ENCODE measurements at places on chromosomes 1 and 21.

DNA sequence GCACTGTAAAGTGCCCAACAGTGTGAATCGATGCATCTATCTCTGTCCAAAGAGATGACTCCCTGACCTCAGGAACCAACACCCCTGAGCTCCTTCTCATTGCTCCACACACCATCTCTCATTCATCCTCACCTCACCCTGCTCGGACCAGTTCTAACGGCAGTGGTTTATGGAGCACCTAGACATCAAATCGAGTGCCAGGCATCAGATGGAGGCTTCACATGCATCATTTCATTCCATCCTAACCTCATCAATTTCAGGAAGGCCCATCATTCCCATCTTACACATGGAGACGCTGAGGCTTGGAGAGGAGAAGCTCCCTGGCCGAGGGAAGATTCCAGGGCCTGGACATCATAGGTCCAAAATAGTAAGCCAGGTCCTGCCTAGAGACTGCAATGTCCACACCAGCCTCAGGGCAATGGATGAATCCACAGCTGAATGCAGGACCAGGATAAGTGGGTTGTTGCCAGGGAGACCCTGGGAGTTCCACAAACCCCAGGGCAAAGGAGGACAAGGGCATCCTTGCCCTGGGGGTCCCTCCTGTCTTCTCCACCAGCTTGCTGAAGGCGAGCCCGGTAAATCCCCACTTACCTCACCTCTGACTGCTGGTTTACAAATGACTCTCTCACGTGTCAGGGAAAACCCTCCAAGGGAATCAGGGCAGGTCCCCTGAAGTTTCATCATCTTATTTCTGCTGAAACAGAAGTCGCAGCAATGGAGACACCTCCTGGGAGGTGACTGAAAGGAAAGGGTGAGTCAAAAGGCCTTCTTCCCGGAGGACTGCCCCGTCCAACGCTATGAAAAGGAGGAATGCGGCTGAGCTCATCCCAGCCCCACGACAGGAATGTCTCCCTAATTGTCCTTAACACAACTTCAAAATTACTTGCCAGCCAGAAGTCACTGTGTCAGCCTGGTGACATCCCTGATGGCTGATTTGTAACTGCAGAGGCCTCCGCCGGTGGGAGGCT lies 9.0 kb upstream of the IFFO2 start:
- no peak for DNase-seq

DNA sequence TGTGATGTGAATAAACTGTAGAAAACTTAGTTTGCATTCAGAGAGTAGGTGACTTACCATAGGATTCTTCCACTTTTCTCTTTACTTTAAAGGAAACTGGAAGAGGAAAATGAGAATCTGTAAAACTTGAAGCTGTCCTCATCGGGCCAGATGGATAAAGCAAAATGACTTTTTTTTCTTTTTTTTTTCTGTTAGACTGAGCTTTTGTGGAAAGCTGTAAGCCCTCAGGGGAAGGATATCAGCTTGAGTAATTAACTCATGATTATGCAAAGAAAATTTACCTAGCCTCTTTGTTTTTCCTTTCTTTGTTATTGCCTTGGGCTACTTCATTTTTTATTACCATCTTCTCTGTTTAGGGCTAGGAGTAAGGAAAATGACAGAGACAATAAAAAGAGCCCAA lies 53.4 kb downstream of the DPH5 start:
- peak; percentile 15 for DNase-seq

GRCh38 chr1:203840208-203840808 lies 21.1 kb upstream of the SNRPE start:
- no peak for DNase-seq

GRCh38 chr1:240591564-240591963 lies 20.4 kb downstream of the GREM2 start:
- DNase-seq: no peak

DNA sequence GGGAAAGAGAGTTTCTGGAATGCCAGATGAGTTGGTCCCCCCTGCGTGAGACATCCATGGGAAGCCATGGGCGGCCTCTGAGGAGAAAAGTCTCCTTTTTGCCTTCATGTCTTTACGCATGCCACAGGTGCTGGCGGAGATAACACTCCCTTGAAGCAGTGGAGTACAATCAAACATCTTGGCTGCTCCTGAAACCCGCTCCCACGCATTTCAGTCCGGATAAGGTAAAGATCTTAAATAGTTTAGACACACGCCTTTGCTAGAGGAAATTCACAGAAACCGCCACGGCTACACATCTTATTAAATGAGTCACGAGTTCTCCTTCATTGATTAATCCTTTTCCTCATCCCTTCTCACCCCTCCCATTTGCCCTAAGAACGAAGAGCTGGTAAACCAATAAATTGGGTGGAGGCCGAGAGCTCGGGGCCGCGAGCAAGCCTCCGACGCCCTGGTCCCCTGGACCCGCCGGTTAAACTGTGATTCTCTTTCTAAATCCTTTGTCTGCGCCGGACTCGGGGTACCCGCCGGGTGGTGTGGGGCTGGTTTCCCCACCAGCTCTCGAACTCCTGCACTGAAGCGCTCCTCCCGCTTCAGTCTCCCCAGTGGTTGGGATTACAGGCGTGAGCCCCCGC lies 6.6 kb upstream of the ZNF669 start:
- DNase-seq: no peak

DNA sequence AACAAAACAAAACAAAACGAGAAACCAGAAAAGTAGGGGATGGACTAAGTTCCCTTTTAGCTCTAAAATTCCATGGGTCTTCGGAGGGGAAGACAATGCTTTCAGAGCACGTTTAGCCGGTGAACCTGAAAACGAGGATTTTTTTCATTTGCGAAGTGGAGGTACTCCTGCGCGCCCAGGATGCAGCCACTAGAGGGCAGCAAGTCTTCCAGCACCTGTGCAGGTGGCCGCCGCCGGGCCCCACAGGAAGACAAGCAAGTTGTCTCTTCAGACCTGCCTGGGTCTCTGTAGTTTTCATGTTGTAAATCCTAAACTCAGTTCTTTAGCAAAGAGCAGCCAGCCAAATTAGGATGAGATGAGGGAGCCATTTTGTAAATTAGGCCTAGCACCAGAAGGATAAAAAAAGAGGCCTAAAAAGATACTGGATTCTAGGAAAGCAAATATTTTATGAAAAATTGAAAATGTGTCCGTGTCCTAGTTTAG lies 17.7 kb upstream of the SNX27 start:
- peak; percentile 90 for DNase-seq

DNA sequence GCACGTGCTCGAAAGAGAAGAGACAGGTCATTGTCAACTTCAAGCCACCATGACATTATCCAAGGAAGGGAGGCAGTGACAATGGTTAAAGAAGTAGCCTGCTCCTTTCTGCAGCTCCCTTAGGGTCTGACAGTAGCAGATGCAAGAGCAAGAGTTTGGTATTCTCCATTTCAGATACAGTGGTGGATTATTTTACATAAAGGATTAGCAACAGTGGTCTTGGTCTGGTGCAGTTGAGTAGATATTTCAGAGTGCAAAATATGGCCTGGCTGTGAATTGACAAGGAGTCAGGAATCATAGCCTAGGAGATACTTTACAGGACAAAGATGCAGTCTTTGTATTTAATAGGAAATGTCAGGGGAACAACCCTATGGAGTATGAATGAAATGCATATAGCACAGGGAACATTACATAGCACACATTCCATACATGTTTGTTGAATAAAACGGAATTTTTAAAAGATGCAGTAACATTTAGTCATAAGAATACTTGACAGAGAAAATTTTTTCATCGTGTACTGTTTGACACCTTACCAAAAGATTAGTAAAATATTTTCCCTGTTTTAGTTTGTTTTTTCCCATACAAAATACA lies 41.8 kb downstream of the CHRM3 start:
- DNase-seq: no peak

GRCh38 chr1:10530281-10530740 lies 55.6 kb downstream of the PEX14 start:
- DNase-seq: peak; percentile 19

DNA sequence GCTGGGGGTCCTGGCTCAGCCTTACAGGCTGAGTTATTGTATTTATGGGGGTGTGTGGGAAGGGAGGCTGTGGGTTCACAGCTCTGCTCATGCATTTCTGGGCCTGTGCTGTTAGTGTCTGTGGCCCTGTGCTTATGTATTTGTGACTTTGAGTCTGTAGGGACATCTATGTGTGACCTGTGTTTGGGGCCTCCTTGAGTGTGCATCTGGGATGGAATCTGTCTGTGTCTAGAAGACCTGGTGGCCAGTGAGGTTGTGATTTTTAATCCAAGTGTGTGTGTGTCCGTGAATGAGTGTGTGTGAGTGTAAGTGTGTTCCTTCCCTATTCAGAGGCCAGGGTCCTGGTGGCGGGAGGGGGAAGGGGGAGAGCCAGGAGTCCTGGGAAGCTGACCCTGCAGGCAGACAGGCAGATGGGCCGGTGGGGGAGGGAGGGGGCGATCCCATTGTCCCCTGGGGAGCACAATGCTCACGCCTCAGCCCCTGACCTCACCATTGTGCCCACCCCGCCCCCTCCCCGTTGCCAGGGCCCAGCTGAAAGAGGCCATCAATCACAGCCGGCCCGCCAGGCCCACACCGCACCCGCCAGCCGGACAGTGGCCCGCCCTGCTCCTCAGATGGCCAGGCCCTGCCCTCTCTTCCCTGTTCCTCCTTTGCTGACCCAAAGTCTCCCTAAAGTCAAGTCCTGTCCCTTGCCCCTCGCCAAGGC lies 19.6 kb downstream of the SLC27A3 start:
- DNase-seq: no peak

GRCh38 chr1:205267306-205267902 lies 39.7 kb downstream of the TMCC2 start:
- no peak for DNase-seq

DNA sequence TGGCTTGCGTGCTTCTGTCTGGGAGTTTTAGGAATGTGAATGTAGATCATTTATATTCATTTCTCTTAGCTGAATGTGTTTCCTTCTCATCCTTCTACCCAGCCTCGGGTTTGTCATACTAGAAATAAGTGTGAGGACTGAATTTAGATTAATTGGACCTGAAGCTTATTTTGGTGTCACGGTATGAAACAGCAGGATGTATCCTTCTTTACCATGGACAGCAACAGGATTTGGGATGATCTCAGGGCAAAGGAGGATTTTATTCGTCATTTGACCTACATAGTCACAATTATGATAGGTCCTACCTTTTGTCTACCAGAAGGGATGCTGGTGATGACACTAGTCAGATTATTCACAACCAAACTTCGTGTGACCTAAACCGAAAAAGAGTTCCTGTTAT lies 127.4 kb downstream of the FMN2 start:
- DNase-seq: no peak

GRCh38 chr1:247966532-247967204 lies 1.6 kb downstream of the OR2AK2 start:
- no peak for DNase-seq

DNA sequence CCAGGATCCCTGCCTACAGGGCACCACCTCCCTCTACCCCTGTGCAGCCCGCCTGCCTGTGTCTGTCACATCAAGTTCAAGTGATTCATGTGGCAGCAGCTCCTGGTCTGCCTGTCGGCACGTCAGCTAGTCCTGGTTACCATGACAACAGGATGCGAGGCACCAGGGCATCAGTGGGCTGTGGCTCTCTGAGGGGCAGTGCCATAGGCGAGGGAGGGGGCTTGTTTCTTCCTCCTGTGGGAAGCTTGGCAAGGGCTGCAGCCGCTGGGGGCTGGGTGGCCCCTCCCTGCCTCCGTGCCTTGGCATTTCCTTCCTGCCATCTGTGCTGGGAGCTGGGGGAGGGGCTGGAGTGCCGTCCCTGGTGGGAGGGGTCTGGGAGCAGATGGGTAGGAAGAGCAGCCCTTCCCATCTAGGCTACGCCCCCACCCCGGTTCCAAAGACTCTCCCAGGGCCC lies 43.1 kb downstream of the FOXO6 start:
- DNase-seq: no peak

- peak; percentile 72 for DNase-seq
These were observed 4.2 kb upstream of the OTUD3 start for GRCh38 chr1:19877821-19878636.

GRCh38 chr1:62228136-62228882 lies 33.7 kb downstream of the L1TD1 start:
- no peak for DNase-seq

DNA sequence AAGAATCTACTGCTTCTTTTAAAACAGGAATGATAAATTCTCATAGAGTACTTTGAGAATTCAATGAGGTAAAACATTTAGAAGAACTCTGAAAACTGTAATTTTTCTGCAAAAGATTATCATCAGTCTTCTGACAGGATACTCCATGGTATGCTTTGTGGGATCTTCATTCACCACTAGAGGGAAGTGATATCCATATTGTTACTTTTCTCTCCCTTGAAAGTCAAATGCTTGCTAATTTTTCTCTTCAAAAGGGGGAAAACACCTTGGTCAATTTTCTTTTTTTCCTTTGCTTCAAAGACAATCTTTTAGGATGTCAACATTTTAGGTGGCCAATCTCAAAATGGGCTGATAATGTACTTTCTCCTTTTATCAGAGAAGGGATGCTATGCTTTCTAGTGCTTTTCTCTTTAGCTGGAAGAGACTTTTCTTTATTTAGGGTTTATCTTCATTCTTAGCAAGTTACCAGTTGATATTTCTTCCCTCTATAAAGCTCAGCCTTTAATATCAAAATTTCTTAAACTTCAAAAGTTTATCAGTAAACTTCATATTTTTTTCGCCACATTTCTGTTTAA lies 95.5 kb downstream of the NEGR1 start:
- DNase-seq: no peak

DNA sequence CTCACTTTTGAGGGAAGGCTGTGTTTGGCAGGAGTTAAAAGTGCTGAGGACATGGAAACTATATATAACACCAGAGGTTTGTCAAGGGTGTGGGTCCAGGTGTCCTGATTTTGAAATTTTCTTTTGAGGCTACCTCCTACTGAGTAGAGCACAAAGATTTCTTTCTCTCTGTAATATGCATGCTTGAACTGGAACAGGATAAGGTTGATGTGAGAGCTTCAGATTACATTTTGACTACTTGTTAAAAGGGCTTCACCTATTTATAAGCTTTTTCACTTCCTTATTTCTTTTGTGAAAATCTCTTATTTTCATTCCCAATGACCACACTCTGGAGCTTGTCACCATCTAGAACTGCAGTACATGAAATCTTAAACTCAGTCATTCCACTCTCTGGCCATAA lies 59.8 kb upstream of the PLA2G4A start:
- DNase-seq: no peak

Data from NCI-H526 treated with DMSO at 0.1 percent for 48 hours (cell line).